ENCODE measurements at places on chromosomes 4 and X. TPM values are rescaled to one million over a fixed set of nuclear protein-coding genes. Genes with fewer than 3 reads are reported as not detected.

Gene TAF7L
- 0.38 TPM for total RNA-seq

Gene SLC49A3
- 8.5 TPM for total RNA-seq

Gene MAGEA4
- total RNA-seq, result not detected

Gene ATP11C
- 66.0 TPM for total RNA-seq

Gene GAGE12J
- not detected for total RNA-seq

Gene MBNL3
- 0.98 TPM for total RNA-seq
